Tongue (tissue), 3 donors: ENCODE measurements at places on chromosomes 1 and 21.
A peak's percentile ranks its signal among the peaks of the same experiment; 100 is the strongest.

DNA sequence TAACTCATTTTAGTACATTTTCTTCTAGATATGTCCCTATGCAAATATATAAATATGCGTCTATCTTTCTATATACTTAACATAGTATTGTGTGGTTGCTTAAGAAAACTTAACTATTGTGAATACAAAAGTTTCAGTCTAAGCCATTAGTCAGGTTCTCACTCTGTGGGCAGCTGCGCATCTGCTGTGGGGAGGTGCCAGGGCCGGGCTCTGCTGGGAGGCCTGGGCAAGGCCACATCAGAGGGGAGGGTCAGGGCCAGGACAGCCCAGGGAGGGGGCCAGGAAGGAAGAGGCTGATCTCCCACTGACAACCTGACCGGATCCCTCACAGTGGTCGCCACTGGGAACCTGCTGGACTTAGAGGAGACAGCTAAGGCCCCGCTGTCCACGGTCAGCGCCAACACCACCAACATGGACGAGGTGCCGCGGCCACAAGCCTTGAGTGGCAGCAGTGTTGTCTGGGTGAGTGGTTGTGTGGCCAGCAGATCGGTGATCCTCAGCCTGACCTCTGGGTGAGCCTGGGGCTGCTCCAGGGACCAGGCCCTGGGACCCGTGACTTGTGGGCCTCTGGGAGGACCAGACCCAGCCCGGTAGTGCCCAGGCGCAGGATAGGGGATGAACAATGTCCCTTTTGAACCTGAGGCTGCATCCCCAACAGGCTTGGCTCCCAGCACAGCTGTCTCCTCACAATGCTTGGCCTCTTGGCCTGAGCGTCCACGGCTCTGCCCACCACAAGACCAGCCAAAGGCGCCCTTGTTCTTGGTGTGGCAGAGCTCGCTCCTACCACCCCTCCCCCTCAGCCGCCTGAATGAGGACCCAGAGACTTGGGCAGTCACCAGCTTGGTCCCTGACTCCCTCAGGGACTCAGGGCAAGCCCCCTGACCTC is 20.2 kb downstream of the LDLRAP1 start:
- no peak for DNase-seq

DNA sequence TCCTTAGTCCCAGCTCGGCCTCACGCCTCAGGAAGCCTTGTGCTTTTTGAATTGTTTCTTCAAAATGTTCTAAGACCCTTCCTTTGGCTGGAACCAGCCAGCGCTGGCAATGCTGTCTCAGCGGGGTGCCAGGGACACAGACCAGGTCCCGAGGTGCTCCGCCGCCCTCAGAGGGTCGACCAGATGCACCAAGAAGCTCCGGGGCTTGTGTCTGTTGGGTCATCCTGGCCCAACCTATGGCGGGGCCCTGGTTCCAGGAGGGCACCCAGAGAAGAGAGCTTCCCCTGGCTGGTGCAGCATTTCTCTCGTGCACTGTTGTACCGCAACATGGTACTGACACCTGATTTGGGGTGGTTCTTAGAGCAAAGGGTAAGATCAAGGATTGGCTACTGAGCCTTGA is 40.1 kb upstream of the BECN2 start:
- DNase-seq, result no peak

DNA sequence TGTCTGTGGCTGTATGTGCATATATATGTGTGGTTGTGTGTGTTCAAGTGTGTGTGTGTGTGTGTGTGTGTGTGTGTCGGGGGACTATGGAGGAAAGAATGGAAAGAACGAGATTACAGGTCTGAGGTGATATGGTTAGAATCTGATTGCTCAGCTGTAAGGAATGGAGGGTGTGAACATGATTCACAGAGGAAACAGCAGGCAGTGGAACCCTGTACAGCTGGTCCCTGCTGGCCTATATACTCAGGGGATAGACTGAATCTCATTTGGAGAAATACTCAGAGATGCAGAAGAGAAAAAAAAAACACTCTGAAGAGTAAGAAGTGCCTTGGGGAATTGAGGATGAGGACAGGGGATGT is 180.1 kb upstream of the ESRRG start:
- no peak for DNase-seq

- no peak for DNase-seq
Measured at GRCh38 chr1:174274884-174275283, 115.6 kb downstream of the RABGAP1L start.

DNA sequence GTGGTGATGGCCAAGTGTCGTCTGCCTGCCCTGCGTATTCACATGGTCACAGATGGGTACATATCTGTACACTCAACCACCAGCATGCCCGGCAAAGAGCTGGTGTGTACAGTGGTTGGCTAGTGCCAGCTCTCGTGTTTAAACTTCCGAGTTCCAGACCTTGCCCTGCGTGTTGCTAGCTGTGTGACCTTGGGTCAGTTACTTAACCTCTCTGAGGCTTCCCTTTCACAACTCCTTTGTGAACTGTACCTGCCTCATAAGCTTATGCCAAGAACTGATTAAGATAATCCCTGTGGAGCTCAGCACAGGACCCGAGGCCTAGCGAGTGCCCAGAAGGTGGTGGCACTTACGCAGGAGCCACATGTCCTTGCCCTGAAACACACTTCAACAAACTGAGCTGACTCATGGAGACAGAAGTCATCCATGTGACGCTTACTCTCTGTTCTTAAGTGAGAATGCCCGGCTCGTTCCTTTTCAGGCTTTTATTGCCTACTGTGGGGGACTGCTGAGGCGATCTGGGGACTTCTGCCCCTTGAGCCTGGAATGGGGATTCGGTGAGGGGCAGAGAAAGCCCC is 55.4 kb downstream of the ALPL start:
- no peak for DNase-seq

GRCh38 chr1:85504417-85504816 is 39.5 kb upstream of the DDAH1 start:
- no peak for DNase-seq

DNA sequence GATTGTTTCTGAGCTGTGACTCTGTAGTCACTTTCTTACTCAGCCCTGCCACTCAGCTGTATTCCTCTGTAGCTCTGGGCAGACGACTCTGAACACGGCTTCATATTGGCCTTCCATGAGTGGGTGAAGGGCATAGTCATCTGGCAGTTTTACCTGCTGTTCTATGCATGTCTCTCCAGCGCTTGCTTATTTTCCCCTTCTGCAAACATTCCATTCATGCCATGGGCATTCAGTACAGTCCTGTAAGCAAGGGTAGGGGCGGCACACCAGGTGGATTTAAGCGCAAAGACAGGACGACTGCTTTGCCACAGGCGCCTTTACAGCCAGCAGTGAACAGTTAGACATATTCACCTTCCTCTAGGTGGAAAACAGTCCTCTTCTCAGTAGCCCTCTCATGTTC is 4.4 kb upstream of the WDR26 start:
- DNase-seq, result no peak

GRCh38 chr1:181482521-181483284 is 614 bp upstream of the CACNA1E start:
- peak; percentile 32 for DNase-seq

DNA sequence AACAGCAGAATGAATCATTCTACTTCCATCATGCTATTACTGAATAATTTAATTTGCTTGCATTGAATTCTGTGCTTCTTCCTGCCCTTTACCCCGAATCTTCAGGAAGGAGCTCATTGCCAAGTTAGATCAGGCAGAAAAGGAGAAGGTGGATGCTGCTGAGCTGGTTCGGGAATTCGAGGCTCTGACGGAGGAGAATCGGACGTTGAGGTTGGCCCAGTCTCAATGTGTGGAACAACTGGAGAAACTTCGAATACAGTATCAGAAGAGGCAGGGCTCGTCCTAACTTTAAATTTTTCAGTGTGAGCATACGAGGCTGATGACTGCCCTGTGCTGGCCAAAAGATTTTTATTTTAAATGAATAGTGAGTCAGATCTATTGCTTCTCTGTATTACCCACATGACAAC is 44.2 kb downstream of the MAP3K7CL start:
- DNase-seq, result no peak

DNA sequence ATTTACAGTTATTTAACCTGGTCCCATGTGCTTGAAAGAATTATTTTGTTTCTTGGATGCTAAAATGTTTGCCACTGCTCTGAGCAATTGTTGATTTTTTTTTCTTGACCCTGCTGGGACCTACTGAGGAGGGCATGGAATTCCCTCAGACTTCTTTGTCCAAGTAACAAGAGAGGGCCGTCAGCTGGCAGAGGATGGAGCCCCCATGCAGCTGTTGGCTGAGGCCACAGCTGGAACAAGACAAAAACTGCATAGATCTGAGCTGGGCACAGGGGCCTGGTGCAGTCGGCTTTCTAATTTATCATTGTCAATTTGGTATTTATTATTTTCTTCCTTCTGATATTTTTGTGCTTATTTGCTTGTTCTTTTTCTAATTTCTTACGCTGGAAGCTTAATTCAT is 39.6 kb upstream of the ABCG1 start:
- peak; percentile 91 for DNase-seq

DNA sequence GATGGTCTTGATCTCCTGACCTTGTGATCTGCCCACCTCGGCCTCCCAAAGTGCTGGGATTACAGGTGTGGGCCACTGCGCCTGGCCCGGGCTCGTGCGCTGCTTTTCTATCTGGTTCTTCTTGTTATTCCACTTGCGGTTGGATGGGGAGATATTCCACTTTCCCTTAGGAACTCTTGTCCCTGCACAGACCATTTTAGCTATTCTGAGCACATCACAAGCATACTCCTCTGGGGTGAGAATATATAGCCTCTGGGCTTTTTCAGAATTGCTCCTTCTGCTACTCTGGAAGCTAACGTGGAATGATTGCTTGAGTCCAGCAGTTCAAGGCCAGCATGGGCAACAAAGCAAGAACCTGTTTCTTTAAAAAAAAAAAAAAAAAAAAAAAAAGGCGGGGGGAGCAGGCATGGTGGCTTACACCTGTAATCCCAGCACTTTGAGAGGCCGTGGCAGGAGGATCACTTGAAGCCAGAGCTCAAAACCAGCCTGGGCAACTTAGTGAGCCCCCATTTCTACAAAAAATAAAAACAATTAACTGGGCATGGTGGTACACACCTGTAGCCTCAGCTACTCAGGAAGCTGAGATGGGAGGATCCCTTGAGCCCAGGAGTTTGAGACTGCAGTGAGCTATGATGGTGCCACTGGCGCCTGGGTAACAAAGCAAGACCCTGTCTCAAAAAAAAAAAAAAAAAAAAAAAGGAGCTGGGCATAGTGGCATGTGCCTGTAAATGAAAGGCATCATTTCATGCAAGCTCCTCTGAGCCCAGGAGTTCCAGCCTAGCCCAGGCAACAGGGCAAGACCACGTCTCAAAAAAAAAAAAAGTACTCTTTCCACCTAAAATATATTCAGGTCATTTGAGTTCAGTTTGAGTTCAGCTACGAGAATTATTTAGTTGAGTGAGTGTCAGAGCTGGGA is 11.8 kb upstream of the PGD start:
- no peak for DNase-seq

GRCh38 chr21:35222021-35222420 is 172.9 kb upstream of the RUNX1 start:
- peak; percentile 36 for DNase-seq

DNA sequence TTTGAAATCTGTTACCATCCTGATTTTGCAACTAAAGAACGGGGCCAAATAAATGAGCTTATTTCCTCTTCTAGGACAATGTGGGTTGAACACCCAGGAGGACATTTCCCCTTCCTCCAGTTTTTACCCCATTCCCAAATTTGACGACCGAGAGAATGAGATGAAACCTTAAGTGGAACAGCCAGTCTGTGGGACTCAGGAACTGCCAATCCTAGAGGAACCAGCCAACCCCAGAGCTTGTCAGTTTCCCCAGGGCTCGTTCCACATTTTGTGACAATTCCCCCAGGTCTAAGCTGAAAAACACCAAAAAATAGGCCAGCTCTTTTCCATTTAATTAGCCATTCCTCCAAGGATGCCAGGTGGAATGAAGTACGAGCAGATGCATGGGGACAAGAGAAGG is 21.3 kb upstream of the MAPKAPK2 start:
- no peak for DNase-seq

GRCh38 chr1:159869607-159870006 is 7.2 kb upstream of the VSIG8 start:
- no peak for DNase-seq

- DNase-seq, result peak; percentile 33
Measured at GRCh38 chr1:234715252-234716014, 105.5 kb upstream of the IRF2BP2 start.
